ENCODE measurements at places on chromosomes 3 and 15. TPM values are rescaled to one million over a fixed set of nuclear protein-coding genes. Genes with fewer than 3 reads are reported as not detected.

Gene WDR48
- polyA plus RNA-seq = 21.0 TPM

Gene BNC1
- 0.28 TPM for polyA plus RNA-seq

Gene PAK6
- 0.12 TPM for polyA plus RNA-seq

Gene SLC51B
- polyA plus RNA-seq = 12.2 TPM

Gene NPTN
- polyA plus RNA-seq = 150 TPM

Gene ATP13A4
- 0.05 TPM for polyA plus RNA-seq

Gene TUBGCP5
- polyA plus RNA-seq = 31.5 TPM

Gene MB21D2
- polyA plus RNA-seq = 4.8 TPM

Gene PLA1A
- polyA plus RNA-seq = 0.12 TPM

Gene TRMT10C
- polyA plus RNA-seq = 30.8 TPM

Gene ARF4
- 136 TPM for polyA plus RNA-seq

Gene EHHADH
- 5.7 TPM for polyA plus RNA-seq

Gene MITF
- polyA plus RNA-seq = 14.7 TPM

Gene WDR49
- not detected for polyA plus RNA-seq

Gene GNAT1
- not detected for polyA plus RNA-seq

Gene ITIH3
- 0.04 TPM for polyA plus RNA-seq

Gene MYZAP
- 1.8 TPM for polyA plus RNA-seq

Gene CHRNA7
- 1.5 TPM for polyA plus RNA-seq

Gene UBA7
- polyA plus RNA-seq = 0.63 TPM

Gene TRAIP
- polyA plus RNA-seq = 11.5 TPM

Gene LSMEM2
- polyA plus RNA-seq = not detected

Gene SAXO2
- 2.5 TPM for polyA plus RNA-seq

Gene GPR27
- 1.6 TPM for polyA plus RNA-seq

Gene CCDC54
- not detected for polyA plus RNA-seq
